ENCODE measurements at places on chromosomes 5 and 9. TPM values are rescaled to one million over a fixed set of nuclear protein-coding genes. Genes with fewer than 3 reads are reported as not detected.

The SOHLH1 gene
- polyA plus RNA-seq = not detected

The SCGB3A1 gene
- not detected for polyA plus RNA-seq

The GNAQ gene
- polyA plus RNA-seq = 11.1 TPM

The IL12B gene
- polyA plus RNA-seq = not detected

The RAB3C gene
- polyA plus RNA-seq = not detected

The ITGA1 gene
- 8.1 TPM for polyA plus RNA-seq

The IL13 gene
- not detected for polyA plus RNA-seq

The SELENOP gene
- 1.5 TPM for polyA plus RNA-seq

The SLC9A3 gene
- 1.2 TPM for polyA plus RNA-seq

The SHISAL2B gene
- not detected for polyA plus RNA-seq

The DND1 gene
- not detected for polyA plus RNA-seq
